ENCODE measurements at places on chromosomes 12 and 14. TPM values are rescaled to one million over a fixed set of nuclear protein-coding genes. Genes with fewer than 3 reads are reported as not detected.
A peak's percentile ranks its signal among the peaks of the same experiment; 100 is the strongest.

GRCh38 chr12:104756901-104757300, 201.2 kb downstream of the SLC41A2 start:
- H3K4me3 ChIP-seq = no peak overlapping the region
- no peaks in the 10 kb centered on the region for H3K4me1 ChIP-seq
- no peak overlapping the region for H3K27ac ChIP-seq
- no peak for DNase-seq
- H3K36me3 ChIP-seq = peaks cover 7% of the 10 kb centered on the region

The ERP27 gene
- total RNA-seq = 0.31 TPM

DNA sequence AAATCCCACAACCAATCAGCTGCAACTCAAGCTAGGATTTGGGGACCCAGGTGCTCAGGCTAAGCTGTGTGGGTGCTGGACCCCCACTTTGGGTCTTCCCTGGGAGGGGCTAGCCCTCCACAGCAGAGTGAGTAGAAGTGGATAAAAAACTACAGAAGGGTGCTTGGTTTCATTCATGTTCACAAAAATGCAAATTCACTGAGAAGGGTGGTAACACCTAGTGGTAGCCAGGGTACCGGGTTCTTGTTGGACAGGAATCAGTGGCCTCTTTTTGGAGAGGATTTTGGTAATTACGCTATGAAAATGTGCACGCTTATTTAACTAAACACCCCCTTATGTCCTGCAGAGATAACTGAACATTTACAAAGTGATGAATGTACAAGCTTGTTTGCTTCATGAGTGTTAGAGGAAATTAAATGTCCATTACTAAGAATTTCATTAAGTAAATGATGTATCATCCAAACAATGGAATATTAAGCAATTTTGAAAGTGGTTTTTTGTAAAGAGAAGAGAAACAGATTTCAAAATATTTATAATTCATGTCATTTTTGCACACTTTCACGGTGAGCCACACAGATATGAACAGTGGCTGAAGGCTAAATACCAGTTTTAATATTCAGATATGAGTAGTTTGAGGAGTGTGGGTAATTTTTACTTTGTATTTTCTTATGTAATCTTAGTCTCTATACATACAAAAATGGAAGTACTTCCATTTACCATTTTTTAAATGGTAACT, 78.3 kb downstream of the DDX51 start:
- no peak overlapping the region for H3K4me3 ChIP-seq
- no peak overlapping the region for H3K27ac ChIP-seq
- H3K36me3 ChIP-seq = peaks cover 71% of the 10 kb centered on the region
- no peaks in the 10 kb centered on the region for H3K4me1 ChIP-seq
- no peak for DNase-seq

- H3K27ac ChIP-seq = no peak overlapping the region
- no peak overlapping the region for H3K4me3 ChIP-seq
- H3K36me3 ChIP-seq = no peaks in the 10 kb centered on the region
- DNase-seq = no peak
Observed at GRCh38 chr12:109735051-109735521, 21.5 kb downstream of the FAM222A start.

The TAS2R31 gene
- total RNA-seq = not detected

The DNAI7 gene
- 1.5 TPM for total RNA-seq

The SPIC gene
- total RNA-seq = not detected

GRCh38 chr12:49875115-49875720, 28.5 kb downstream of the FAIM2 start:
- H3K4me1 ChIP-seq = no peaks in the 10 kb centered on the region
- H3K27ac ChIP-seq = no peak overlapping the region
- no peaks in the 10 kb centered on the region for H3K36me3 ChIP-seq
- no peaks in the 10 kb centered on the region for H3K27me3 ChIP-seq
- DNase-seq = no peak

- H3K27me3 ChIP-seq = no peaks in the 10 kb centered on the region
- H3K4me3 ChIP-seq = no peak overlapping the region
- no peaks in the 10 kb centered on the region for H3K36me3 ChIP-seq
Observed at GRCh38 chr14:75306927-75307699, 28.5 kb downstream of the FOS start.

- peak; percentile 50 for DNase-seq
- H3K27ac ChIP-seq = no peak overlapping the region
- no peak overlapping the region for H3K4me3 ChIP-seq
- H3K27me3 ChIP-seq = no peaks in the 10 kb centered on the region
Observed at GRCh38 chr14:105838591-105839424, 312.4 kb downstream of the TMEM121 start.

The TROAP gene
- not detected for total RNA-seq

DNA sequence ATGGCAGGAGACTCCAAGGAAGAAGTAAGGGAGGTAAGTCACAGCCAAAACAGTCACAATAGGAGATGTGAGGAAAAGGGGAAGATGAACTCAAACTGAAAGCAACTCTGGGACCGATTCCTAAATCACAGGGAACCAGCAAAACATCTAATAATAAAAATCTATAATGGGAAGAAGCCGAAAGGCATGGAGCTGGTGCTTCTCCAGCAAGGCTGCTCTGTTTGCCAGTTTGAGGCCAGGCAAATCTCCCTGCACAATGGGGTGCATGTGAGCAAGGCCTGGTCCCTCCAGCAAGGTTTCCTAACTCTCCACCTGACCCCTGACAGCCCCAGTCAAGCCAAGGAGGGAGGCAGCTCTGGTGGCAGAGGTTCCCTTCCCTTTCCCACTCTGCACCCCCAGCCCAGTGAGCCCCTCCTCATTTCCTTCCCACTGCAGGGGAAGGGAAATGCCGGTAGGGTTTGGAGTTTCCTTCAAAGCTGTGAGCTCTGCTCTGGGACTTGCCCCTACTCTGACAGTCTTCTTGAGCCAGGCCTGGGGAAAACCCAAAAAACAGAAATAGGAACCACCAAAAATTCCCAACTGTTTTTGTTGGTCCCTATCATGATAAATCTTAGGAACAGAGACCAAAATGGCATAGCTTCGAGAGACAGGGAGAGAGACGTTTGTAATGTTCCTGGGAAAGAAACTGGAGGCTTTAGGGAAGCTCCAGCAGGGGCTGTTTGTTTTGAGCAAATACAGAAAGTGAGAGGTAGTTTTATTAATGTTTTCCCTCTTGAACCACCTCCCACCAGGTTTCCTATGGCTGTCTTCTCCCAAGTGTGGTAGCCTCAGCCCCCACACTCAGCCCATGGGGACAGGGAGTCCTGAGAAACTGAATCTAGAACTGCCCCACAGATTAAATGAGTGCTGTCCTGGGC, 34.6 kb downstream of the FMNL3 start:
- H3K4me1 ChIP-seq = peaks cover 73% of the 10 kb centered on the region
- H3K4me3 ChIP-seq = no peak overlapping the region
- H3K27me3 ChIP-seq = no peaks in the 10 kb centered on the region
- H3K27ac ChIP-seq = peak overlapping the region; percentile 92
